ENCODE measurements at places on chromosomes 13 and 19.

- no peak for DNase-seq
Observed at GRCh38 chr13:98147521-98147920, 4.6 kb downstream of the FARP1 start.

DNA sequence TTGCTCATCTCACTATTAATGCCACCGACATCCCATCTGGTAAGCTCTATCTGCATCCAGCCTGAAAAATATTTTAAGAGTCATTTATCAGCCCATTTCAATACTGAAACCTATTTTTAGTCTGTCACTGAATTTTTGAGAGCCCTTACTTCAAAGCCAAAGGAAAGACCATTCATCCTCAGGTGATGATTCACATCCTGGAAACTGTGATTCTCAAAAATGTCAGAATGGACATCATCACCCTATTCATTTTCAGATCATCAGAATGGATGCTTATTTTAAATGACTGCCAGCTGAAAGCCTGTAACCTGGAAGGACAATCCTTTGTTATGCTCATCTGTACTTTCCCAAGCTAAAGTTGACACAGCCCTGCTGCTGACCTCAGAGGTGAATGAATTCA is 27.0 kb downstream of the TNFSF11 start:
- no peak for DNase-seq

- no peak for DNase-seq
Observed at GRCh38 chr19:29596080-29596727, 9.9 kb upstream of the POP4 start.

- DNase-seq: peak; percentile 47
Observed at GRCh38 chr19:1104311-1105007, 665 bp downstream of the GPX4 start.

DNA sequence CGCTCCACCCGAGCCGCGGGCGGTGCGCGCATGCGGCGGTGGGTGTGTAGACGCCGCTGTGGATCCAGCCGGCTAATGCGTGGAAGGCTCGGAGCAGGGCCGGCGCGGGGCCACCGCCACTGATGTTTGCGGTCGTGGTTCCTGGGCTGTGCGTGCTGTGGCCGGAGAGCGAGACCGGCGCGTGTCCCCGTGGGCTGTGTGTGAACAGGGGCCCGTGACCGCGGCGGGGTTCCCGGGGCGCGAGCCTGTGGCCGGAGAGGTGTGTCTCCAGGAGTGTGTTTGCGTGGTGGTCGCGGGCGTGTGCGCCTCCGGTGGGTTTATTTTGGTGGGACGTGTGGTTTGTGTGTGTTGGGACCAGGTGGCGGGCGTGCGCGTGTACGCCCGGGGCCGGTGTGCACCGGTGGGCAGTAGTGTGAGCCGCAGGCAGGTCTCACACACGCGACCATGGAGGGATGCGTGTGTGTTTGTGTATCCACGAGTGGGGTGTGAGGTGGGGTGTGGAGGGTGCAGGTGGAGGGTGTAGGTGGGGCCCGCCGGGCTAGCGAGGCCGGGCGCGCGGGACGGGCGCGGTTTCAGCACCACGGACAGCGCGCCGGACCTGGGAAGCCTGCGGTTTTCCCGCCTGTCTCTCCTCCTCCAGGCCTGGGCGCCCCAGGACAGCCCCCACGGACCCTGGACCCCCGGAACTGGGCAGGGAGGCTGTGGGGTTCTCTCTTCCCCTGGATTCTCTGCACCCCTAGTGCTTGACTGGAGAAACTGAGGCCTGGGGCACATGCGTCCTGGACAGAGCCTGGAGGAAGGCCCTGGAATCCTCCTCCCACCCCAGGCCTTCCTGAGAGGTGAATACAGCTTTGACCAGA is 1.6 kb downstream of the HCN2 start:
- no peak for DNase-seq

GRCh38 chr13:45156565-45157361 is 36.5 kb downstream of the GTF2F2 start:
- DNase-seq: no peak

GRCh38 chr13:83876546-83876945 is 5.7 kb downstream of the SLITRK1 start:
- DNase-seq: no peak

GRCh38 chr13:114313061-114313860 is 1.0 kb upstream of the CHAMP1 start:
- DNase-seq: peak; percentile 16

GRCh38 chr13:91284335-91284734 is 63.2 kb upstream of the MIR17HG start:
- no peak for DNase-seq

- no peak for DNase-seq
Observed at GRCh38 chr13:49307365-49307764, 59.6 kb downstream of the CDADC1 start.

- no peak for DNase-seq
Observed at GRCh38 chr19:35037716-35038622, 3.6 kb upstream of the HPN start.

DNA sequence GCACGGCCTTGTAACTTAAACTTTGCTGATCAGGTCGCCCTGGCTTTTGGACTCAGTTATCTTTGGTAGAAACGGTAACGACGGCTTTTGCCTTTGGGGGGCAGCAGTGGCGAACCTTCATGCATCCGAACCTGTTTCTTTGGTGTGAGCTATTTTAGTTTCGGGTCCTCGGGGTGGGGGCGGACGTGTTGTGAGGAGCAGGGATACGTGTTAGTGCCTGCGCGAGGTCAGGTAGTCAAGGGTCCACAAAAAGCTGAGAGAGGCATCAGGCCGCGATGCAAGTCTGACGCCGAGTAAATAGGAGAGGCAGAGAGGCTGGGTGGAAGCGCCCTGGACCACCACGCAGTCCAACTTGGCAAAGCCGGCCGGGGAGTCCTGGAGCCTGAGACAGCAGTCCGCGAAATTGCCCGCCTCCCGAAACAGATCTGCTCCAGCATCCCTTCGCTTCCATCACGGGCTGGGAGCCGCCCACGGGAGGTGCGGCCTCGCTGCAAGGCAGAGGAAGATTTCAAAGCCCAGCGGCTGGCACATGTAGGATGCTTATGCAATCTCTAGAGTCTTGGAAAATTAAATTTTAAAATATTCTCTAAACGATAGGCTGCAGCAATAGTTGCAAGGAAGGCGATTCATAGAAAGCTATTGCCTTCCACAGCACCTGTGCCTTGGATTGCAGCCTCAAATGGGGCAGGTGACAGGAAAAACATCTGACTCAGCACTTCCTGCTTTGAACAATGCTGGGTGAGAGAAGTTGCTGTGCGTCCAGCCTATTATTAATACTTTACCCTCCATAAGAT is 4.6 kb upstream of the TPP2 start:
- peak; percentile 75 for DNase-seq

DNA sequence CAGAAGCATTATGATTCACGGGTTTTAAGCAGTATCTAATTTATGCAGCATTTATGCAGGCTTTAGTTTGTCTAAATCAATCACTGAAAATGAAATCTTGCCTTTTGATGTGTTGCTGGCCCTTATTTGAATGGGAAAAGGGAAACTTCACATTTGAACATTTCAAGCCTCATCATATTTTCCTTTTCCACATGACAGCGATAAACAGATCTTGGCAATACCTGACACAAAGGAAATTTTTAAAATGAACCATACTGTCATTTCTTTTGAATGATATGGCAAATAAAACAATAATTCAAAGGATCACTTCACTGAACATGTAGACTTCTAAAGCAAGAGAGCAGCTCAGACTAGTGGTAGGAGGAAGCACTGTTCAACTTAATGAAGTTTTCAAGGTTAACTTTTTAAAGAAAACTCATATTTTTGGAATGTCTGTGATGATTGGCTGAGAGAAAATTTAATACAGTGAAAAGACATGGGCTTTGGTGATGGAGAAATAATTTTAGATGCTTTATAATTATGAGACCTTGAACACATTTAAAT is 198.1 kb downstream of the OXGR1 start:
- no peak for DNase-seq

DNA sequence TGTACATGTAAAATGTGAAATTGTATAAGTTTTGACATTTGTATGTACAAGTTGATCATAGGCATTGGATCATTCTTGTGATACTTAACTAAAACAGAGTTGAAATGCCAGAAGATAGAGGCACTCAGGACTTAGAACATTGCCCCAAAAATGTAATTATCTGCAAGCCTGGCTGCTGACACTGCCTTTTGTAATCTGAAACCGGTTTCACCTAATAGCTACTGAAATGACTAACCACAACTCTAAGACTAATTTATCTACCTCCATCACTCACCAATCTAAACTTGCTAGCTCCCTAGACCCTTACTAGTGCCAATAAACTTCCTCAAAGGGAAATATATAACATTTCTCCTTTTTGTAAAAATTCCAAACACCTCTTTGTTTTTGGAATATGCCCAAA is 2596.2 kb downstream of the PCDH9 start:
- no peak for DNase-seq

DNA sequence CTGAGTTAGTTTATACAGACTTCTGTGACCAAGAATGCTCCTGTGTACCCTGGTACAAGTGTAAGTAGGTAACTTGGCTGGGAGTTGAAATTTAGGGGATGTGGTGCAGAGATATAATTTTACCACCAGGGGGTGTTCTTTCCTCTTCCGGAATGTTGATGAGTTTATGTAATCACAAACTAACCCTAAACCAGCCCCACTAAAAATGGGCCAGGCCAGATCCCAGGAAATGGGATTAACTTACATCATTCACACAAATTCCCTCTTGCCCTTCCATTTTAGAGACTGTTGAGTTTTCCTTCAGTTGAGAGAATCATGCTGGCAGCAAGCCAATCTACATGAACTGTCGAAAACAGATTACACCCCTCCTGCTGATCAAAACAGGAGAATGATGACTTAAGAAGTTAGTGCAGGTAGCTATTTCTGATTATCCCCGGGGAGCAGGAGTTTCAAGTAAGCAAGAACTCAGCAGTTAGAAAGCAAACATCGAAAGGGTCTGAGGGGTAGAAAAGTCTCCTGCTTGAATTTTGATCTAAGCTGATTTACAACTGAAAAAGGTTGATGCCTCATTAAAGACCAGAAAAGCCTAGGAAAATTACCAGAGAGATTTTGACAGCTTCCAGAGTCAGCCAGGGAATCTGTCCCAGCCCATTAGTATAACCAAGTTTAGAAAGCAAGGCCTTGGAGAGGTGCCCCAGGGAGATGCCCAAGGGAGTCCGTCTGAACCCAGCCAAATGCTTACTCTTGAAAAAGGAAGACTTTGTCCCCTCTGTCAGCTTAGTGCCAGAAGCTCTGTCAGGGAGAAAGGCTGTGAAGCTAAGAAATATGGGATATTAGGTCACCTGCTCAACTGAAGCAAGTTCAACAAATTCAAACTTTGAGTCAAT is 32.3 kb upstream of the MED4 start:
- no peak for DNase-seq

DNA sequence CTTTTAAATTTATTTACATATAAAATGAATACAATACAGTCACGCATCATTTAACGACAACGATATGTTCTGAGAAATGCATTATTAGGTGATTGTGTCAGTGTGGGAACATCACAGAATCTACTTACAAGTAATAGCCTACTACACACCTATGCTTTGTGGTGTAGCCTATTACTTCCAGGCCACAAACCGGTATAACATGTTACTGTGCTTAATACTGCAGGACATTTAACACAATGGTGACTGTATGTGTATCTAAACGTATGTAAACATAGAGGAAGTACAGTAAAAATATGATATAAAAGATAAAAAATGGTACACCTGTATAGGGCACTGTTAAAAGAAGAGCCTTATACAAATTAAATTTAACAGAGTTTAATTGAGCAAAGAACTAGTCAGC is 62.4 kb upstream of the KLHL1 start:
- DNase-seq: no peak

DNA sequence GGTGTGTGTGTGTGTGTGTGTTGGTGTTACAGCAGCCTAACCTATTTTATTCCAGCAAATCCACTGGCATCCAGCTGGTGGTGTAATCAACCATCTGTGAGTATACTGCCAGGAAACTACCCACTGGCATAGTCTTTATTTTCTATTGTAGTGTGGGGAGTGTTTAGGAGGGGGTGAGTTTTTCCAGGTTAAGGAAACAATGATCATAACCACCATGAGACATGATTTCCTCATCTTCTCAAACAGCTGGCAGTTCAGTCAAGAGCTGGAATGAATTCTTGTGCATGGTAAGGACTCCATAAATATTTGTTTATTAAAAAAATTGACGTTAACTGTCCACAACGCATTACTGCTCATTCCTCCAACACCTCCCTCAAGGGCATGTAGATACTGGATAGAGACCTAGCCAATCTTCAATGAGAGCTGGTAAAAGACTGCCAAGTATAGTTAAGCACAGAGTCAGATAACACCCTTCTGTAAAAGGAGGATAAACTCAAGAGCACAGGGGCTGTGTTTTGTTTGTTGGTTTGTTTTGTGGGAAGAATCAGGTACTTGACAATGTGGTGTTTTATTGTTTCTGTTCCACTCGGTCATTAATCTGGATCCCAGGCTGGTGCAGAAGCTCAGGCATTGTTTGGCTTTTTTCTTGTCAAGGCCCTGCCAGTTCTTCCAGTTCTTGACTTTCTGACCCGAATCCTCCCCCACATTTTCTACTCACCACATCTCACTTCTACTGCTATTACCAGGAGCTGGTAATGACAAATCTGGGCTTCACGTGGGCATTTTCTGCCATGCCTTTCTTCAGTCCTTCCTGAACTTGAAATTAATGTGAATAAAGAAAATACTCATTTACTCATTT is 31.6 kb upstream of the SLC46A3 start:
- no peak for DNase-seq

DNA sequence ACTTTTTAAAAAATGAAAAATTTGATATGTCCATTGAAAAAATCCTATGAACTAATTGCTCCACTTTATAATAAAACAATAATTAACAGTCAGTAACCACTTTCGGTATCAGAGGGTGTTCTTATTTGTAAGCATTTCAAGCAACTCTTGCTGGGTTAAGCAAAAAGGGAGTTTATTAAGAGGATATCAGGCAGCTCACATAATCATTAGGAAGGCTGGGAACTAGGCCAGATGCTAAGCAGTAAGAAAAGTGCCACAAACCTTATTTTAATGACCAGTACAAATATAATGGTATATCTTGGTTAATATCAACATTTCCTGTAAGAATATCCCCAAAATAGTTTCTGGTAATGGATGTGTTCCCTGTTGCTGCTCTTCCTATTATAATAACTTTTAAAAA is 2618.3 kb upstream of the PCDH20 start:
- DNase-seq: no peak

DNA sequence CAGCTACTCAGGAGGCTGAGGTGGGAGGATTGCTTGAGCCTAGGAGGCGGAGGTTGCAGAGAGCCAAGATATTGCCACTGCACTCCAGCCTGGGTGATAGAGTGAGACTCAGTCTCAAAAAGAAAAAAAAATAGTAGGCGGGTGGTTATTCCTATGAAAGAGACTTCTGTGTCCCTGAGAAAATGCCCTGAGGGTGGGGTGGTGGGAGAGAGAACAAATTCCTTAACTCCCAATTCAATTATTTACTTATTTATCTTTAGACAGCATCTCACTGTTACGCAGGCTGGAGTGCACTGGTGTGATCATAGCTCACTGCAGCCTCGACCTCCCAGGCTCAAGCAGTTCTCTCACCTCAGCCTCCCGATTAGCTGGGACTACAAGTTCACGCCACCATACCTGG is 10.3 kb upstream of the EEF2 start:
- no peak for DNase-seq
